Mesothelial cell of epicardium (in vitro differentiated cells): ENCODE measurements at places on chromosomes 1 and 21.

DNA sequence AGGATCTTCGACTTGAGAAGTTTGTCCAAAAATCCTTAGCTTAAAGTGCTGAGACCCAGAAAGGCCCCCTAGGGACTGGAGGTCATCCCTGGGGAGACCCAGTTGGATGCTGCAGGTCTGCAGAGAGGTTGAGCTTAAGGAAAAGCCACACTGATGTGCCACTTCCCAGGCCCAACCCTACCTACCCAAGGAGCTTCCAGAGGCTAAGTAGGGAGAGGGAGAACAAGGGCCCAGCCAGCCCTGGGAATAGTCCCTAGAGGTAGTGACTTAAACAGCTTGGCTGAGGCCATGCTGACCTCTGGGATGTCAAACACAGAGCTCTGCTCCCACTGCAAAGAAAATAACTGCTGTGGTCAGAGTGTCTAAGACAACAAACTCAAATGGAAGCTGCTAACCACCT is 693.7 kb downstream of the MATN1 start:
- no peaks in the 10 kb centered on the region for H3K36me3 ChIP-seq
- H3K27ac ChIP-seq: no peak overlapping the region
- H3K27me3 ChIP-seq: peaks cover 16% of the 10 kb centered on the region
- no peaks in the 10 kb centered on the region for H3K4me1 ChIP-seq
- DNase-seq: no peak
- no peak overlapping the region for H3K4me3 ChIP-seq

DNA sequence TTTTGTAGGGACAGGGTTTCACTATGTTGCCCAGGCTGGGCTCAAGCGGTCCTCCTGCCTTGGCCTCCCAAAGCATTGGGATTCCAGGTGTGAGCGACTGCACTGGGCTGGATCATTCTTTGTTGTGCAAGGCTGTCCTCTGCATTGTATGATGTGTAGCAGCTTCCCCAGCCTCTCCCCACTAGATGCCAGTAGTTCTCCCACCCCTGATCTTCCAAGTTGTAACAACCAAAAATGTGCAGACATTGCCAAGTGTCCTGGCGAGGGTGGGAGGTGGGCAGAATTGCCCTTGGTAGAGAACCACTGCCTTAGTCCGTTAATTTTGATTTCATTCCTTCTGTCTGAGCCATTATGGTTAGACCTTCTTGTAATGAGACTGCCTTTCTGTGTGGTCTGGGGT is 7.2 kb downstream of the GALNT2 start:
- peaks cover 6% of the 10 kb centered on the region for H3K27me3 ChIP-seq
- H3K4me1 ChIP-seq: peaks cover 3% of the 10 kb centered on the region
- H3K27ac ChIP-seq: no peak overlapping the region
- no peak overlapping the region for H3K4me3 ChIP-seq

GRCh38 chr1:89652373-89652772 is 19.5 kb downstream of the LRRC8C start:
- no peaks in the 10 kb centered on the region for H3K4me1 ChIP-seq
- no peaks in the 10 kb centered on the region for H3K27me3 ChIP-seq
- no peak overlapping the region for H3K4me3 ChIP-seq
- DNase-seq: no peak
- H3K27ac ChIP-seq: no peak overlapping the region

GRCh38 chr1:171901245-171901644 is 59.9 kb downstream of the DNM3 start:
- H3K4me1 ChIP-seq: peaks cover 23% of the 10 kb centered on the region
- H3K4me3 ChIP-seq: no peak overlapping the region

DNA sequence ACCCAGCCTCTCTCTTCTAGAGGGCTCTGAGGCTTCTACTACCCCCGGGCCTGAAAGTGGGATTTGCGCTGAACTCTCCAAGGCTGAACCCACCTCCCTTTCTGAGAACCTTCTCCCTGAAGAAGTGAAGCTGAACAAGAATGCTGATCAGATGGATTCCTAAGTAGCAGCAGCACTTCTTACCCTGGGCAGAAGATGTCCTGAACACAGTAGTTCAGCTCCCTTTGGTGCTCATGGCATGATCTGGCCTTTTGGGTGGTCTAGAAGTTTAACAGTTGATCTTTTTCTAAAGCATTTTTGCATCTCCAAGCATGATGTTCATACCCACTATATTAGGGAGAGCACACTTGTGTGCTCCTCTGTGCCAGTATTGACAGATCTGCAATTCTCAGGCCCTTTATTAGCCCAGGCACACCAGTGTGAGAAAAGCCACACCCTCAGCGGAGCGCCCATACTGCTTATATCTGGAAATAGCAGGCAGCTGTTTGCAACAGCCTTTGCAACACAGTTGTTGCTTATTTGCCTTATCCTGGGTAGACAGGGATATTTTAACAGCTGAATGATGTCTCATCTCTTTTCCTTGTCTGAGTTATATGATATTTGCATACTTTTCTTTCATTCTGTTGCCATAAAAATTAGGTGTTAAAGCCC is 34.2 kb downstream of the CNN3 start:
- no peaks in the 10 kb centered on the region for H3K27me3 ChIP-seq
- H3K27ac ChIP-seq: peak overlapping the region; percentile 5
- no peak for DNase-seq
